ENCODE measurements at places on chromosomes 7 and 10.

DNA sequence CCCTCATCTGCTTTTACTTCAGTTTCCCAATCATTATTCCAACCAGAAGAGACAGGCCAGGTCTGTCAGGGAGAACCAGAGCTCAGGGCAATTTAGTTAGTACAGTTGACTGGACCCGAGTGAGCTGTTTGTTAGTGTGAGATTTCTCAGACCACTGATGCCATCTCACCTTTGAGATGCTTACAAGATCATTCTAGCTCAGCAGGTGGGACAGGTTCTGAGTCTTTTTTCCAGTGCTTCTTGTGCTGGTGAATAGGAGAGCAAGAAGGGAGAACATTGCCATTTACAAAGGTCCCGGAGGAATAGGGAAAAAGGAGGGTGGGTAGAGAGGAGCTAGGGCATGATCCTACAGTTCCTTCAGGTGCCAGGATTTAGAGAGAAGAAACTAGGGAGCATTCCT lies 112.4 kb upstream of the IFRD1 start:
- DNase-seq, result no peak

DNA sequence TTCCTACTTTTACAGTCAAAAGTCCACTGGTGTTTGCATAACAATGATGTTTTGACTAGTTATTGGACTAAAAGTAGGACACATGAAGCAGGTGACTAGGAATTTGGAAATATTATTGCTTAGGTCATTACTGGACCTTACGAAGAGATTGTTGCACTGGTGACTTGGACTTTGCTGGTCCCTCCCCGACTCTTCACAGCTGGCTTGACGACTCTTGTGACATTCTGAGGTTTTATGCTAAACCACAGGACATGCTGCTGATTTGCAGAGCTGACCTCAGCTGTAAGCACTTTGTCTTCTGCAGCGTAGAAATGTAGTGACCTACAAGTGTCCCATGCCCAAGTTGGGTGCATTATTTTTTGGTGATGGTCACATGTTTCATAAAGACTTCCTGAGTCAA lies 21.9 kb downstream of the PCBD1 start:
- DNase-seq, result peak; percentile 91

DNA sequence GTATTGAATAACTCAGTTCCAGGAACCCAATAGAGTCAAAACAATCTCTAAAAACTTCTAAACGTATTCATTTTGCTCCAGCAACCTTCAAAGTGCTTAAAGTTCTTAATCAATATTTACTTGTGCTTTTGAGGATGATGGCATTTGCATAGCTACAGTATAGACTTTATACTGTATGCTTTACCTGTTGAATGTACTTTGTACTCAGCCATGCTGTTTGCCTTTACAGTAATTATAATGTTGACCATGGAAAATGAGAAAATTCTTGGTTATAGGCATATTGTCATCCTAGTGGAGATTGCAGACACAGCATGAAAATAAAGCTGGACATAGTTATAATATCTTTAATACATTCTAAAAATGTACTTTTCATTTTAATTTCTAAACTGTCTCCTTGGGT lies 762.7 kb upstream of the PHF14 start:
- no peak for DNase-seq

GRCh38 chr10:20327954-20328353 lies 511.7 kb downstream of the PLXDC2 start:
- DNase-seq, result no peak

DNA sequence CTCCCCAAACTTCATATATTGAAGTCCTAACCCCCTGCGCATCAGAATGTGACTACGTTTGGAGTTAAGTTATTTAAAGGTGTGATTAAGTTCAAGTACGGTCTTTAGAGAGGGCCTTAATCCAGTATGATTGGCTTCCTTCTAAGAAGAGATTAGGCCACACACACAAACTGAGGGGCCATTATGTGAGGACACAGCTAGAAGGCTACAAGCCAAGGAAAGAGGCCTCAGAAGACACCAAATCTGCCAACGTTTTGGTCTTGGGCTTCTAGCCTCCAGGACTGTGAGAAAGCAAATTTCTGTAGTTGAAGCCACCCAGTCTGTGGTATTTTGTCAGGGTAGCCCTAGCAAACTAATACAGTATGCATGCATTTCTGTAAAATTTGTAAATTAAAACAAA lies 41.7 kb downstream of the REEP3 start:
- DNase-seq, result no peak

- DNase-seq, result no peak
Measured at GRCh38 chr7:71364551-71364950, 232.6 kb downstream of the GALNT17 start.

Measured in inflammatory macrophage treated with lipopolysaccharide for 4 hours (primary cell).